ENCODE measurements at places on chromosomes 16 and 17.

DNA sequence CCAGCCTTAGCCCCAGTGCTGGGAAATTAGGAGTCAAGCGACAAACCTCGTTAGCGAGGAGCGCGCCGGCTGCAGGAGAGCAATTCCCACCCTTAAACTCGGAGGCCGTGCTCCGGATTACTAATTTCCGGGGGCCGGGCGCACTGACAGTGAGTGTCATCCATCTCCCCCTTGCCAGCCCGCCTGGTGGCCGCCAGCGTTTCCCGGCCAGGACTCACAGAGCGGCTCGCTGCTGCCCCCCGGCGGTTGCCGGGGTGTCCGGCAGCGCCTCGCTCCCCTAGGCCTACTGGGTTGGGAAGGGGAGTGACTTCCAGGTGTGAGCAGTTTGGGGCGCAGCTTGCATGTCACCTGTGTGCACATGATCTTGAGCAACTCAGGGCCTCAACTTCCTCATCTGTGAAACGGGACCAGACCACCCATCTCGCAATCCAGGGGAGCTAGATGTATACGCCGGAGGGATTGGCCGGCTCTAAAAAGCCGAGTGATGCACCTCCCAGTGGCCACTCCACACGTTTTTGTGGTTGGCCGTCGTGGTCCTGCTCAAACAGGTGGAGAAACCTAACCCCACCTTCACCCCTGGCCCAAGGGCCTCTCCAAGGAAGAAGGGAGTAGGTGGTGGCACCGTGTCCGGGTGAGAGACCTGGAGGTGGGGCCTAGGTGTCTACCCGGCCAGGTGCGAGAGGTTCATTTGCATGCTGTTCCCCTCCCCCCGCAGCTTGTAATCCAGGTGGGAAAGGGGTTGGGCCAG is 2.5 kb upstream of the GSE1 start:
- DNase-seq: peak; percentile 86

DNA sequence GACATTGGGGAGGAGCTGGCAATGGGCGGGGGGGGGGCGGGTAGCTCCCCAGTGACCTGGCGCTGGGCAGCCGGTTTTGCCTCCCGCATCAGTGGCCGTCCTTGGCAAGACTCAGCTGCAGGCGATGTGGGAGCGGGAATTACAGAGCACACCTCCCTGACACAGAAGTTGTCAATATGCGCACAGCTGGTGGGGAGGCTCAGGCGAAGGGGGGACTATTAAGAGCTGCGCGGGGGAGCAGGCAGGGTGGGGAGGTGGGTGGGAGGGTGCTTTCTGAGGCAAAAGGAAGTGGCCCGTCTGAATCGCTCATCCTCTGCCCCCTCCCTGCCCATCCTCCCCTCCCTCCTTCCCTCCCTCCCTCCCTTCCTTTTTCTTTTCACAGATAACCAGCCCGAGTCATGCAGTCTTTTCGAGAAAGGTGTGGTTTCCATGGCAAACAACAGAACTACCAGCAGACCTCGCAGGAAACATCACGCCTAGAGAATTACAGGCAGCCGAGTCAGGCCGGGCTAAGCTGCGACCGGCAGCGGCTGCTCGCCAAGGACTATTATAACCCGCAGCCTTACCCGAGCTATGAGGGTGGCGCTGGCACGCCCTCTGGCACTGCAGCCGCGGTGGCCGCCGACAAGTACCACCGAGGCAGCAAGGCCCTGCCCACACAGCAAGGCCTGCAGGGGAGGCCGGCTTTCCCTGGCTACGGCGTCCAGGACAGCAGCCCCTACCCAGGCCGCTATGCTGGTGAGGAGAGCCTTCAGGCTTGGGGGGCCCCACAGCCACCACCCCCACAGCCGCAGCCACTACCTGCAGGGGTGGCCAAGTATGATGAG is 44.0 kb downstream of the SREBF1 start:
- DNase-seq: peak; percentile 78

- DNase-seq: peak; percentile 41
Observed at GRCh38 chr16:66740010-66740409, 11.4 kb downstream of the DYNC1LI2 start.

GRCh38 chr16:75108792-75109731 is 7.5 kb downstream of the LDHD start:
- DNase-seq: peak; percentile 86

DNA sequence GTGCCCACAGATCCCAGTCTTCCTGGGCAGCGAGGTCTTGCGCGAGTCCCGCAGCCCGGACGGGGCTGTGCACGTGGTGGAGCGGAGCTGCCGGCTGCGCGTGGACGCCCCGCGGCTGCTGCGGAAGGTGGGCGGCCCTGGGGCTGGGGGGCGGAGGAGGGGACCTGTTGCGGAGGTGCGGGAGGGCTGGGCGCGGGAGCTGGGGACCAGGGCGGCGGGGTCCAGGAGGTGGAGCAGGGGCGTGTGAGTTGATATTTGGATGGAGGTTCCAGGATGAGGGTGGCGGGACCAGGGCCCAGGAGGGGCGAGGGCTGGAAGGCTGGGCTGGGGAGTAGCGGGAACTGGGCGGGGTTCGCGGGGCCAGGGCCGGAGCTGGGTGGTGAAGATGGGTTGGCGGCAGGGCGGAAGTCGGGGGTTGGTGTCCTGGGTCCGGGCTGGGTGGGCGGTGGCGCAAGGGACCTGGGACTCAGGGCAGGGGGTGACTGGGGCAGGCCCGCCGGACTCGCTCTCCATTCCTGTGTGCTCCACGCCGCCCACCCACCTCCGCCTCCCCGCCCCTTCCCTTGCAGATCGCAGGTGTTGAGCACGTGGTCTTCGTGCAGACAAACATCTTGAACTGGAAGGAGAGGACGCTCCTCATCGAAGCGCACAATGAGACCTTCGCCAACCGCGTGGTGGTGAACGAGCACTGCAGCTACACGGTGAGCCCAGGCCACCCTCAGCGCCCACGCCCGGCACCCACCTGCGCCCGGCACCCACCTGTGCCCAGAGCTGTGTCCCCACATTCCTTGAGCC is 29.6 kb downstream of the SEC14L5 start:
- DNase-seq: no peak

- DNase-seq: no peak
Observed at GRCh38 chr16:78455861-78456260, 356.4 kb downstream of the WWOX start.

GRCh38 chr16:71524566-71525553 is 1.4 kb upstream of the CHST4 start:
- no peak for DNase-seq

DNA sequence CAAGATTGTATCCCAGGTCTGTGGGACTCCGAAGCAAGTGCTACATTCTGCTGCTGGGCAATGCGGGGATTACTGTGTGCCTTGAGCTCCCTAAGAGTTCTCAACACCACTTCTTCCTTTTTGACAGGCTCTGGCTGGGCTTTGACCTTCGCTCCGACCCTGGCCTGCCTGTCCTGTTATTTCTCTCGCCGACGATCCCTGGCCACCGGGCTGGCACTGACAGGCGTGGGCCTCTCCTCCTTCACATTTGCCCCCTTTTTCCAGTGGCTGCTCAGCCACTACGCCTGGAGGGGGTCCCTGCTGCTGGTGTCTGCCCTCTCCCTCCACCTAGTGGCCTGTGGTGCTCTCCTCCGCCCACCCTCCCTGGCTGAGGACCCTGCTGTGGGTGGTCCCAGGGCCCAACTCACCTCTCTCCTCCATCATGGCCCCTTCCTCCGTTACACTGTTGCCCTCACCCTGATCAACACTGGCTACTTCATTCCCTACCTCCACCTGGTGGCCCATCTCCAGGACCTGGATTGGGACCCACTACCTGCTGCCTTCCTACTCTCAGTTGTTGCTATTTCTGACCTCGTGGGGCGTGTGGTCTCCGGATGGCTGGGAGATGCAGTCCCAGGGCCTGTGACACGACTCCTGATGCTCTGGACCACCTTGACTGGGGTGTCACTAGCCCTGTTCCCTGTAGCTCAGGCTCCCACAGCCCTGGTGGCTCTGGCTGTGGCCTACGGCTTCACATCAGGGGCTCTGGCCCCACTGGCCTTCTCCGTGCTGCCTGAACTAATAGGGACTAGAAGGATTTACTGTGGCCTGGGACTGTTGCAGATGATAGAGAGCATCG is 2.4 kb downstream of the SLC16A13 start:
- DNase-seq: no peak

GRCh38 chr17:75342996-75343395 is 53.8 kb upstream of the SLC25A19 start:
- DNase-seq: peak; percentile 37

DNA sequence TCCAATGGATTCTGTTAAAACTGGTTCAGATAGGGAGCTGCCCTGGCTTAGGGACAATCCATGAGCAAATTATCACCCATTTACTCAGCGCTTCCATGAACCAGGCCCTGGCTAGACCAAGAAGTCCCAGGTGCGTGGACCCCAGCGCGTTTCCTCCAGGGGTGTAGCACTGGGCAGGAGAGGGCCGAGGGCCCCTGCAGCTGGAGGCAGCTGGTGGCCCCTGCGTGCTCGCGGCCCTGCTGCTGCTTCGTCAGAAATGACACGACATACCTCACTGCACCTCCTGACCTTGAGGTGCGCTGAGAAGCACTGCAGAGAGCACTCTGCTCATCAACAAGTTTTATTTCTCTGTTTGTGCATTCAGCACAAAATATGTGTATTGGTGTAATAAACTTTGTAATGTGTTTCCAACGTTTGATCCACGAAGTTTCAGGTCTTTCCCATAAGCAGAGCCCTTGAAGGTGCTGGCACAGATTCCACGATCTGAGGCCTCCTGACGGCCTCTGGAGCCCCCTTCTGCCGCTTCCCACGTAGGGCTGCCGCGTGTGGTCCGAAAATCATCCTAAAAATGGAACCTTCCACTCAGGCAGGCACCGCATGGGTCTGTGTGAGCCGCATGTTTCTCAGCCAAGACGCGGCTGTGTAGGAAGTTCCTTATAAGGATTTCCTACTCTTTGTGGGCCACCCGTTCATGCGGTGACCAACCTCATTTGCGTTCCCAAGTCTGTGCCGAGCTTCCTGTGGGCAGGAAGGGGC is 50.8 kb upstream of the ZCCHC14 start:
- DNase-seq: no peak

DNA sequence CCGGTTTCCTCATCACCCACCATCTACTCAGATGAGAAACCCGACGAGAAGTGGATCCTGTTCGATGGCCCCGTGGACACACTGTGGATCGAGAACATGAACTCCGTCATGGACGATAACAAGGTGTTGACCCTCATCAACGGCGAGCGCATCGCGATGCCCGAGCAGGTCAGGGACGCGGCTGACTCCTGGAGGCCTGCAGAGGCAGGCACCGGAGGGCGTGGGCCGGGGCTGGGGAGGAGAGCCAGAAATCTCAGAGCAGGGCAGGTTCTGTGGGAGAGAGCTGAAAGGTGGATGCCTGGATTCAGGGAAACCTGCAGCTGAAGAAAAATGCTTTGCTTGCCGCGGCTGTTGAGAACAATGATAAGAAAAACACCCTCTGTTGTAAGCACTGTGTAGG is 47.2 kb upstream of the KDM6B start:
- no peak for DNase-seq

- no peak for DNase-seq
Observed at GRCh38 chr16:79519448-79519847, 81.1 kb downstream of the MAF start.

- DNase-seq: no peak
Observed at GRCh38 chr16:54244061-54244886, 42.3 kb downstream of the IRX3 start.

GRCh38 chr16:70508752-70509151 is 14.6 kb downstream of the COG4 start:
- DNase-seq: peak; percentile 46

DNA sequence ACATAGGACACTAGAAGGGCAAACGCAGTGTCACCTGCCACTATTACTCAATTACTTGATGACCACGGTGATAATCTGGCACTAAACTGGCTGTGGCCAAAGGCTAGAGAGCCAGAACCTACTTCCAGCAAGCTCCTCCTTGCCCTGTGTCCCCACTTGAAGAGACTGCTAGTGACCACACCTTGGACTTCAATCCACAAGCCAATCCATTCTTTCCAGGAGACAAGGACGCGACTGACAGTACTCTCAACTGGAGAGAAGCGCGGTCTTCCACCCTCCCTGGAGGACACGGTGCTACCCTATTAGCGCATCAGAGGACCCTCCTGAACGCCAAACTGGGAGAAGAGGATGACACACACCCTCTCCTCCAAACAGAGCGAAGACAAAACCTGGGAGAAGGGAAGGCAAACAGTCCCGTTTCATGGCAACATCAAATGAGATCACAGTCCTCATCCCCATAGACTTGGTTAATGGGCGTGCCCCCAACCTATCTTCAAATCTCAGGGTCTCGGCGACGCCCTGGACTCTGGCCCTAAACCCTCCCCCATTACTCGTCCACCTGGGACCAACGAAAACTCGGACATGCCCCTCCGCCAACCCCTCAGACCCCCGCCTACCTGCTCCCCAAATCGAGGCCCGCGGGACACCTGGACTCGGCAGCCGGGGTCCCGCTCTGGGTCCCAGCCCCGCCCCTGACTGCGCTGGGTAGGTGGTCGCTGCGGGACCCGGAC is 508 bp downstream of the FLCN start:
- no peak for DNase-seq

- DNase-seq: no peak
Observed at GRCh38 chr17:55322453-55322985, 57.8 kb downstream of the HLF start.
